ENCODE measurements at places on chromosomes 16 and 17. TPM values are rescaled to one million over a fixed set of nuclear protein-coding genes. Genes with fewer than 3 reads are reported as not detected.
A peak's percentile ranks its signal among the peaks of the same experiment; 100 is the strongest.

- DNase-seq: no peak
Observed at GRCh38 chr16:68190081-68190480, 45.8 kb downstream of the ESRP2 start.

- no peak for DNase-seq
Observed at GRCh38 chr16:56923481-56924091, 8.4 kb upstream of the HERPUD1 start.

- no peak for DNase-seq
Observed at GRCh38 chr17:53227514-53227913, 595.2 kb upstream of the KIF2B start.

GRCh38 chr17:82238472-82239201 lies 9.8 kb downstream of the SLC16A3 start:
- no peak for DNase-seq

- no peak for DNase-seq
Observed at GRCh38 chr16:80893686-80894085, 89.3 kb upstream of the CDYL2 start.

DNA sequence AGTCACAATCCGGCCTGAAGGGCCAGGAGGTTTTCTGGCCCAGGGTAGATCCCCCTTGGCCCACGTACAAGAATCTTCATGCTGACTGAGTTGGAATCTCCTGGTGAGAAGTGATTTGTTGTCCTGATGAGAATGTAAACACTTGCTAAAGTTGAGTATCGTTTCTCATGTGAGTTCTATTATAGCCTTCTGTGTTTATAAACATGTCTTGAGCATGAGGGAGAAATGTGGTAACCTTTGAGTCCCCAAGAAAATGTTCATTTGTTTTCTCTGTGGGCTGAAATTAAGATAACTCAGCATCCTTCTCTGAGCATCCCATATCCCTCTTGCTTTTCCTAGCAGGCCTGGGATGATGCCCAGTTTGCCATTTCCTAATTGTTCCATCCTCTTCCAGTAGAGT lies 204.8 kb downstream of the FTO start:
- no peak for DNase-seq

DNA sequence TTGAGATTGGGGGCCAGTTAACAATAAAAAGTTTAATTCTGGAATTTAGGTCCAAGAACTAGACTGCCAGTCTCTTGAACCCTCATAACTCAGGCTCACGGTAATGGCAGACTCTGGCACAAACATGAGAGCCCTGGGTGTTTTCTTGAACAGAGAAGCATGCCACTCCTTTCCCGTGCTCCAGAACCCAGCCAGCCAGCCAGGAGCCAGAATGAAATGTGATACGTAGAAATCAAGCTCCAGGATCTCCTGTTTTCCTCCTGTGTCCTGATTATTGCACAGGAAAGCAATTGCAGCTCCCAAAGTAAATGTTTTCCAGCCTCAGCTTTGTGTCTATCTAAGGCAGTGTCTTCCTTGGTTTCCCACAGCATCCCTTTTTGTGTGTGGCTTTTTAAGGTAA lies 46.2 kb upstream of the NOL11 start:
- no peak for DNase-seq

DNA sequence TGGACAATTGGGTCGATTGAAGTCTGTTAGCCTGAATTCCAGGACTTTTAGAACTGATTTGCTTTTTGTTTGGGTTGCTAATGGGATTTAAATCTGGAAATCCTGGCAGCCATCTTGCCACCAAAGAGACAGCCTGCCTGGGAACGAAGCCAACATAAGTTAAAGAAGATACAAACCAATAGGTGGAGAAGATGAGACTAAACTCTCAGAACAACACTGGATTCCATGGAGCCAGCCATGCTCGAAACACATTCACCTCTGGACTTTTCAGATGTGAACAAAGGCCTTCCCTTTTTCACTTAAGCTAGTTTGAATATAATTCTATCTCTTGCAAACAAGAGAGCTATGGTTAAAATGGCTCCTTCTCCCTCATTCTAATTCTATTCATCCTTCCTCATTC lies 135.9 kb downstream of the TOX3 start:
- DNase-seq: no peak

DNA sequence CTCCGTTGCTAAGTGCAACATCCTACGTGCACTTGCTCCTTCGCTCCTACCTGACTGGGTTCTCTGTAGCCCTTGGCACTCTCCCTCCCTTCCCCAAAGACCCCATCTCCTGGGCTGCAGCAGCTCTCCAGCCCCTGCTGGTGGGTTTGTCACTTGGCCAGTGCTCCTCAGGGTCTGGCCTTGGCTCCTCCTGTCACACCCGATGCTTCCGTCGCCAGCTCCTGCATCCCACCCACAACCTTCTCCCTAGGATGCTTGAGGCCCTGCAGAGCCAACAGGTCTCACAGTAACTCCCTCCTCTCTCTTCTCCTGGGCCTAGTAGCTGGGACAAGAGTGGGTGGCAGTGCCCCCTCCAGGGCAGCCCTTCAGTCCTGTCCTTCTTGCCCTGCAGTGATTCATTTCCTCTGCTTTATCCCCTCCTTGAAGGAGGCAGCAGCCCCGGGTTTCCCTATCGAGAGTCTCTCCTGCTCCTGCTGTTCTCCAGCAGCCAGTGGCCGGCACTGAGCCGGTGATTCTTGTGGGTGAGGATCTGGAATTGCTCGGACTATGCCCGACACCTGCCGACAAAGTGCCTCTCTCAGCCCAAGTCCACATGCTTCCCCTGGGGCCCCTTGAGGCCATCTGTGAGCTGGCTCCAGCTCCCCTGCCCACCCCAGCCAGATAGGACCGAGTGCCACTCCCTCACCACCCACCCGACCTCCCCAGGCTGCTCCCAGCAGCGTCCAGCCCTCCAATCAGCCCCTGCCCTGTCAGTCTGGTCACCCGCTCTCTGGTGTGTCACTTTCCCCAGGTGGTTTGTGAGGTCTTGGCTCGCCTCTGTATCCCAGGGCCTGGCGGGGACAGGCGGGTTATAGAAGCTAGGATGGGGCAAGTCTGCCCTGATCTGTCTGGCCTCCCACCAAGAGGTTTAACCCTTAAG lies 3.8 kb downstream of the LITAFD start:
- DNase-seq: no peak

GRCh38 chr16:81723098-81723723 lies 55.9 kb upstream of the PLCG2 start:
- peak; percentile 75 for DNase-seq

- no peak for DNase-seq
Observed at GRCh38 chr17:9074131-9074530, 52.8 kb downstream of the NTN1 start.

- no peak for DNase-seq
Observed at GRCh38 chr17:40025991-40026815, 11.0 kb downstream of the CSF3 start.

DNA sequence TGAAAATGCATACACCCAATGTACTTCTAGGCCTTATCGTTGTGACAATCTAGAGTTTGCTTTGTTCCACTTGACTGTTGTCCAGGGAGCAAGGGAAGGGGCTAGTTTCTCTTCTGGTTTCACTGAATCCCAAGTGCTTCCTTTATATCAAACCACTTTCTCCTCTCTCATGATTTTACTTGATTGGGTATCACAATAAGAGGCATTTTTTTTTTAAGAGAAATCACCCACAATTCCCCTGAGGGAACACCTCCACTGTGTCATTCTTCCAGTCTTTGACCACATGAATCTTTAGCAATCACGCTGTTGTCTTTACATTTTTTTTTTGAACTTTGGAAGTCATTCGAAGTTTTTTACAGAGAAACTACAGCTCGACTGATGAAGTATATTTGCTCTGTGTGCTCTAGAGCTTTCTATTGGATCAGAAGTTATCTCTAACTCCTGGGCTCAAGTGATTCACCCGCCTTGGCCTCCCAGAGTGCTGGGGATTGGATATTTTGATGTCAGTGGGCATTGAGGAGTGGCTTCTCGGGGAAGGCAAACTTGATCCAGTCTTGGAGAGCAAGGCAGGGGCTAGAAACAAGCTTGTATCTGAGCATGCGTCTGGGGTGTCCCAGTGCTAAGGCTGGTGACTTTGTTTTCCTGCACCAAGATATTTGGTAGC lies 3.0 kb downstream of the CDH1 start:
- no peak for DNase-seq

DNA sequence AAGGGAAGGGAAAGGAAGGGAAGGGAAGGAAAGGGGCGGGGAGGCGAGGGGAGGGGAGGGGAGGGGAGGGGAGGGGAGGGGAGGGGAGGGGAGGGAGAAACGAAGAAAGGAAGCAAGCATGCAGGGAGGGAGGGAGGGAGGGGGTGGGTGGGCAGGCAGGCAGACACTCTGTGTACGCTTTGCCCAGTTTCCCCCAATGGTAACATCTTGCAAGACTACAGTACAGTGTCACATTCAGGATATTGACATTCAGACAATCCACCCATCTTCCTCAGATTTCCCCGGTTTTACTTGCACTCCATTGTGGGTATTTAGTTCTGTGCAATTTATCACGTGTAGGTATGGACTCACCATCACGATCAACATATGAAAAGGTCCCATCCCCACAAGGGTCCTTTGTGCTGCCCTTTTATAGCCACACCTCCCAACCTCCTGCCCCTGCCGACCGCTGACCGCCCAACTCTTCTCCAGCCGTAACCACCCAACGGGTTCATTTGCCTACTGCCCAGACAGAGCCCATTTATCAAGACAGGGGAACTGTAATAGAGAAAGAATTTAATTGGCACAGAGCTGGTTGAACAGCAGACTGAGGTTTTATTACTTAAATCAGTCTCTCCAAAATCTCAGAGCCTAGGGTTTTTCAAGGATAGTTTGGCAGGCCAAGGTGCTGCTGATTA lies 91.4 kb upstream of the FA2H start:
- DNase-seq: no peak

GRCh38 chr17:3030096-3030495 lies 33.3 kb downstream of the OR1D5 start:
- DNase-seq: no peak

DNA sequence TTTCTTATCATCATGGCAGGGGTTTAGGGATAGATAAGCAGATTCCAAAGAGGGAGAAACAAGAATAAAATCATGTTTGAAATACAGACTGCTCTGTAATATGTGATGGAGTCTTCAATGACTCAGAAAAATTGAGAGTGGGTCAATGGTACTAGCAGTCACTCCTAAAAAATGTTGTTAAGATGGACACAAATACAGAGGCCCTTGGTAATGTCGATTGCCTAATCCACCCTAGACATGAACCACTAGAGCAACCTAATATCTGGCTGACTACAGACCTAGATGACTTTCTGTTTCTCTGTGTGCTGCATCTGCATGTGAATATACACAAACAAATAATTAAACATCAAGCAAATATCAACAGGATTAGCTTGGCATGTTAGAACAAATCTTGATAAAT lies 135.8 kb downstream of the CDH8 start:
- no peak for DNase-seq

DNA sequence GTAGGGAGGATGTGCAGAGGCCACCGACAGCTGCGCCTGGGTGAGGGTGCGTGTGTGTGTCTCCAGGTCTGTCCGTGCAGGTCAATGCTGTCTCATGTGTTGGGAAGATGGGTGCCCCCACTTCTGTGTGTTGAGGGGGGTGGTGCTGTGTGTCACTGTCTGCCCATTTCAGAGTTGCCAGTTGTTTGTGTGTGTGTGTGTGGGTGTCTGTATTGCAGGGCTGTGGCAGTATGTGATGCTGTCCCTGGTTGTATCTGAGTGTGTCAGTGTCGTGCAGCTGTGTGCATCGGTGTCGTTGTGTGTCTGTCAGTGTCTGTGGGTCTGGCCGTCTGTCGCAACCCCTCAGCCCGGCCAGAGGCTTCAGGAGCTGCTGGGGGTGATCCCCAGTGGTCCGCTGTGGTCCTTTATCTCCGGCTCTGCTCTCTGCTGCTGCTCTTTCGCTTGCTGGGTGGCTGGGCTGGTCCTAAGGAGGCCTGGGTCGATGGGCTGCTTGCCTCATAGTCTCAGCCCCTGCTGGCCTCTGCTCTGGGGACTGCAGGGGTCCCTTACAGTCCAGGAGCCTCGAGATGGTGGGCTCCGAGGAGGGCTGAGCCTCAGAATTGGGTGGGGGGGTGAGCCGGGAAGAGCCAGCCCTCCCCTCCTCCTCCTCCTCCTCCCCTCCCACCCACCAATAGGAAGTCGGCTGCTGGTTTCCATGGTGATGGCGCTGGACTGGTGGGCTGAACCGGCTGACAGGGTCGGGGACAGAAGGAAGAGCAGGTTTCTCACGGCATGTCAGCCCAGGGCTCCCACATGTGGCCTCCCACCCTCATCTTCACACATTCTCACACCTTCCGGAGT lies at the start of gene TSPOAP1:
TSS of gene TSPOAP1 (minus strand) at position 601 of the 840 bp plus-strand sequence. CDS start 875 bp downstream, outside the sequence.
- peak; percentile 98 for DNase-seq

- DNase-seq: peak; percentile 59
Observed at GRCh38 chr17:38465391-38466345, 37.4 kb downstream of the ARHGAP23 start.

DNA sequence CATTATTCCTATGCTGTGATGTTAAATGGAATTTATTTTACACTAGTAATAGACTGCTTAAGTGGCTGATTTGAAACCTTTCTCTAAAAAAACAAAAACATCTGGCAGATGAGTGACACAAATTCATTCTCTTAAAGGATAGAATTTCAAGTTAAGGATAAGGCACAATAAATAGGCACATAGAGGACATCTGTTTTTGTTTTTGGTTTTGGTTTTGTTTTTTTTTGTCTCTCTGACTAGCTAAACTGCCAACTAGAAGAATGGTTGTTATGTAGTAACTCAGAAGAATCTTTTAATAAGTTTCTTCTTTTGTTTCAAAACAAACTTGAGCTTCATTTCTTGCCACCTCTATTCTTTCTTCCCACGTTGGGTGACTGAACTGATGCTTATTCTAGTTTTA lies 5.1 kb upstream of the VPS4A start:
- DNase-seq: no peak

DNA sequence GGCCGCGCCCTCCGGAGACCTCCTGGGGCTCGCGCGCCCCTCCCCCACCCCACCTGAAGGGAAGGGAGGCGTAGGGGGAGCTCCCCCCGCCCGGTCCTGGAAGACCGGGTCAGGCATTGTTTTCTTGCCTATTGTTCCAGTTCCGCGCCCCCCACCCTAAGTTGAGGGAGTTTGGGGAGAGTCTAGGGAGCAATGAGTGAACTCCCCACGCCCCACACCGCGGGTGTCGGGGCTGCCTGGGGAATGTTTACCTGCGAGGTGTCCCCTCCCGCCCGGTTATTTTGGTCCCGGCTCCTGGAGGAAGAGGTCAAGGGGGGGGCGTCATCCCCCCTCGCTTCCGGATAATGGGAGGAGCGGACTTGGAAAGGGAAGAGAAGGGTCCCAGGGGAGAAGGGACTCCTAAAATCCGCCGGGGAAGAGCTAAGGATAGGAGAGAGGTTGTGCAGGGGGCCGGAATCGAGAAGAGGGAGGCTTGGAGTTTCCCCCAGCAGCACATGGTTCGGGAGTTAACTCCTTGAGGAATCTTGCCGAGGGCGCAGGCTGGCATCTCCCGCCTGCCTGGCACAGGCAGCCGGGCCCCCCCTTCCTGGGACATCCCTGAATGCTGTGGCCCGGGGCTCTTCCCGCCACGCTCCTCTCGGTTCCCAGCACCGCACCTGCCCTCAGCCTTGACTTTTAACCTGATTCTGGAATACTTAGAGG lies 881 bp downstream of the MLLT6 start:
- no peak for DNase-seq

- DNase-seq: no peak
Observed at GRCh38 chr17:4513113-4514032, 14.7 kb downstream of the SPNS2 start.

The HS3ST3A1 gene
- total RNA-seq: 4.4 TPM

The GCGR gene
- 0.50 TPM for total RNA-seq

The RAMP2 gene
- 106 TPM for total RNA-seq

The SLFN5 gene
- total RNA-seq: 17.6 TPM

The WRAP53 gene
- total RNA-seq: 4.9 TPM

The SLC47A1 gene
- 47.3 TPM for total RNA-seq

The RAPGEFL1 gene
- 10.6 TPM for total RNA-seq
